ENCODE measurements at places on chromosomes 12 and 14.

DNA sequence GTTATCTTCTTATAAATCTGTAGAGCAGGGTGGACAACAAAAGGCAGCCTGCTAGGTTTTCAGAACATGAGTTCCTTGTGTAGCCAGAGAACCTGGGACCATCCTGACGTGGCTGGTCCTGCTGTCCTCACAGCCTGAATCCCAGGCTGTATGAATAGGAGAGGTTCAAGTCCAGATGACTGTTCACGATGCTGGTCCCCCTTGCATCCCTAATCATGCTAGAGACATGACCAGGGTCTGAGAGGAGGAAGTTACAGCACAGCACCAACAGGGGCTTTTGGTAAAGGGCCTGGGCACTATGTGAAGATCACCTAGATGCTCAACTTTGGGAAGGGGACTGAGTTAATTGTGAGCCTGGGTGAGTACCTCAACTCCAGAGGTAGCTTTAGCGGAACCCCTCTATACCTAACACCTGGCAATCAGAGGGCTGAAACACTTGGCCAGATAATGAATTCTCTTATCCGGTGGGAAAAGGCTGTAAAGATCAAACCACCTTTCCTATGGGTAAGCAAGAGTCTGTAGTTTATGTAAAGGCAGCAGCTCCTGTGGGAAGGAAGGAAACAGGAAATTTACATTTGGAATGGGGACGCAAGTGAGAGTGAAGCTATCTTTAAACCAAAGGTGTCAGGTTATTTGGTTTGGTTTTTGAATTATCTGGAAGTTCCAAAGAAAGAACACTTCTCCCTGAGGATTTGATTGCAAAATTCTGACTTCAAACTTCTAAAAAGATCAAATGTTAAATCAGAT is 112.8 kb downstream of the DAD1 start:
- DNase-seq, result no peak

DNA sequence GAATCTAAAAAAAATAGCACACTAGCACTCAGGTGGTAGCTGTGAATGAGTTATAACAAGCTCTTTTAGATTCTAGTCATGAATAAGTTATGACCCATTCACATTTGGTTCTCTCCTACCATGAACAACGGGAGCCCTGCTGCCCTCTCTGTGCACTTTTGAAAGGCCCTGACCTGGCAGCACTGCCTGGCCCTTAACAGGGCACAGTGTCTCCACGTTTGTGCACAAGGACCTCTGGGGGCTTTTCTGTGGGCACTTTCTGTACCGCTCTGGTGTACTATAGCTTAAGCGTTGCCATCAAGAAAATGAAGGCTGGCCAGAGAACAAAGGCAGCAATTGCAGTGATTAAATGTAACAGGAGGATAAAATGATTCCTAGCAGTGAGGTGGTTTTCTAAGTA is 21.2 kb downstream of the CCDC92 start:
- no peak for DNase-seq

DNA sequence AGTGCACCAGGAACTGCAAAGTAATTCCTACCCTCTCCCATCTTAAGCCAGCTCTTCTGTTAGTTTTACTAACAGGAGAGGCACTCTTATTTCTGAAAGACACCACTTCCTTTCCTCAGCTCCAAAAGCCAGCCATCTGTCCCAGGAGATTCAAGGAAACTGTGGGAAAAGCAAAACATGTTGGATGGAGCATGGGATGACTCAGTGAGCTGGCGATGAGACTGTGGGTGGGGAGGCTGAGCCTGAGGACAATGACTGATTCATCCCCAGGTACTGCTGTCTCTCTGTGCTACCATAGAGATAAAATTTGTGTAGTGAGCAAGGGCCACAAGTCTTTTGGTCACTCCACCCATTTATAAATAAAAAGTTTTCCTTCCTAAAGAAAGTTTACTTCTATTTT is 141.4 kb downstream of the MYRFL start:
- peak; percentile 86 for DNase-seq

DNA sequence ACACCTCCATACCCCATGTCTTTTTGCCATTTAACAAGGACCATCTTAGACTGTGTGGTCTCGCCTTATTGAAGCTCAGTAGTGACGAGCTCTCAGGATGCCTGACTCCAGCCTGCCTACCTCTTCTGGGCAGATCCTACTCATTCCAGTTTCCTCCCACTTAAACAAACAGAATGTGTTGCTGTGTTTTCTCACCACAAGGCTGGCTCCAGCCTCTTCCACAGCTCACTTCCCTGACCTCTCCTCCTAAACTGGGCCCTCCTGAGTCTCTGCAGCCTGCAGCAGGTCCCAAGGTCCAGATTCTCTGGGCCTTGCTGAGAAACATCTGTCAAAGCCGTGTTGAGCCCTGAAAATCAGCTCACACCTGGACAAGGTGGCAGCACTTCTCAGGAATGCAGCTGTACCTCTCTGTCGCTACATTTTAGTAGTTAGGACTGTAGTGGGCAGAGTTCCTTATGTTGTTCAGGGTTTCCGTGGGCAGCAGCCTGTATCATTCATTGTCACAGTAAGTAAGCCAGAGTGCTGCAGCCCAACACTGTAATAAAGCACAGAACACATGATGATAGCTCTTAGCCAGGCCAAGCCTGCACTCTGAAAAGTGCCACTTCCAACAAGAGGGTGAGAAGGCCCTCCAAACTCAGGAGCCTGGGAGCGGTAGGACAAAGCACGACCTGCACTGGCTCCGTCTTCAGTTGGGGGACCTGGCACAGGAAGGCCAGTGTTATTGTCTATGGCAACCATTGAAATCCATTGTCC is 68.5 kb downstream of the NKX2-1 start:
- DNase-seq, result no peak

DNA sequence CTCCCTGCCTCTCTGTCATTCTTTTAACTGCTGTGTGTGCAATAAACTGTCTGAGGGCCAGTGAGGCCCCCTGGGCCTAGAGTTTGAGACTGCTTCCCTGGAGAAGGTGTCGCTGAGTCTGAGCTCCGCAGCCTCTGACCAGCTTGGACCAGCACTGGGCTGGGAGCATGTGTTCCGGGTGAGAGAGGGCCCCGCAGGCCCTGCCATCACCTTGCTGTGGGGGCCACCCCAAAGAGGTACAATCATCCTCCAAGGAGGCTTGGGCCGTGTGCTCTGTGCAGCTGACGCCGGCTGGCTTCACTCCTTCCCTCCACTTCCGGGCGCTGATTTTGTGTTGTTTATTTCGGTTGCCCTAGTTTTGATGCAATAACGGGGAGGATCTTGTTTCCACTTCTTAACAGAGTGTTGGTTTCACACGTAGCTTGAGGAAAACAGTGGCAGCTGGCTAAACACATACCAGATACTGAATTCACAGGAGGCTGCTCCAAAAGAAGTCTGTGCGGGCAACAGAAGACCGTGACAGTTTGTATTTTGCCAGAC is 121.6 kb downstream of the TMEM132C start:
- no peak for DNase-seq

DNA sequence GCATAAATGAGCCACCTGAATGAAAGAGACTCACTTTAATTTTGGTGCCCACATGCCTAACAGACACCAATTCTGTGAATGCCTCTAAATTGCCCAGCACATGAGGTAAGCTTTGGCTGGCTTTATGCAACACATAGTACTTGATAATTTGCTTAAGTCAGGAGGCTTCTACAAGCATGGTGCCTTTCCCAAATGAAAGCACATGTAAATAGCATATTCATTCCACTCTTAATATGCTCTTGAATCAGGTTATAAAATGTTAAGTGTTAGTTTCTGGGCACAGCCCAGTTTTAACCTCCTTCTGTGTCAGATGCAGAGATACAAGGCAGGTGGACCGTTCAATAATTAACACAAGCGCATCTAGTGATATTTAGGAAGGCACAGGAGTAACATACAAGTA is 15.6 kb downstream of the TMCC3 start:
- DNase-seq, result no peak

DNA sequence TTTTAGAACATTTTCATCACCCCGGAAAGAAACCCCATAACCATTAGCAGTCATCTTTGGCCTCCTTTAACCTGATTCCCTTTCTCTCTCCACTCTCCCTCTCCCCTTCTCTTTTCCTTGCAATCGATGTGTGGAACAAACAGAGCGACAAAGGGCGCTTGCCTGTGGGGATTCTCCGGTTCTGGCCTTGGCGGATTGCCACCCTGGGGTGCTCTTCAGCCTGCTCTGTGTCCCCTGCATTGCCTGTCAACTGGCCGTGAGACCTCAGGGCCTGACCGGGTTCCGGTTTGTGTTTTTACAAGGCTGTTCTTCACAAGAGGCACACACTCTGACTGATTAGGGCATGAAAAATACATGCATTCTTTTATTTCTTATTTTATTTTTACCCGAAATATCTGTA is 27.8 kb downstream of the LRTM2 start:
- no peak for DNase-seq

- DNase-seq, result no peak
Measured at GRCh38 chr14:36659010-36659821, 2.4 kb upstream of the PAX9 start.

DNA sequence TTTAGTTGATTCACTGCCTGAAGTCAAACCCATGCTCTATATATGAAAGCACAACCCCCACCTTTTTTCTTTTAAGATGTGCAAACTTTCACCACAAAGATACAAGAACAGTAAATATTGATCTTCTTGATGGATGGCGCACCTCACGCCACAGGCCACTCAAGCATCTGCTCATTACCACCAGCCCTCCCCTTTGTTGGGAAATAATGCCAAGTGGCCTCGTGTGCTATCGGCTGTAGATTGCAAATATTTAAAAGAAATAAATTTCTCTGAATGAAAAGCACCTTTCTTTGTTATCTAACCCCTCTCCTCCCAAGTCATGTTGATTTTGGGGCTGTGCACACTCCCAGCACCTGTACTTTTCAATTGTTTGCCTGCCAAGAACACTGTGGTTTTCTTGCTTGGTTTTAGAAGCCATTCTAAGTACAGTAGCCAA is 122.7 kb downstream of the C12orf42 start:
- no peak for DNase-seq

- DNase-seq, result no peak
Measured at GRCh38 chr12:71075743-71076142, 82.1 kb downstream of the TSPAN8 start.

DNA sequence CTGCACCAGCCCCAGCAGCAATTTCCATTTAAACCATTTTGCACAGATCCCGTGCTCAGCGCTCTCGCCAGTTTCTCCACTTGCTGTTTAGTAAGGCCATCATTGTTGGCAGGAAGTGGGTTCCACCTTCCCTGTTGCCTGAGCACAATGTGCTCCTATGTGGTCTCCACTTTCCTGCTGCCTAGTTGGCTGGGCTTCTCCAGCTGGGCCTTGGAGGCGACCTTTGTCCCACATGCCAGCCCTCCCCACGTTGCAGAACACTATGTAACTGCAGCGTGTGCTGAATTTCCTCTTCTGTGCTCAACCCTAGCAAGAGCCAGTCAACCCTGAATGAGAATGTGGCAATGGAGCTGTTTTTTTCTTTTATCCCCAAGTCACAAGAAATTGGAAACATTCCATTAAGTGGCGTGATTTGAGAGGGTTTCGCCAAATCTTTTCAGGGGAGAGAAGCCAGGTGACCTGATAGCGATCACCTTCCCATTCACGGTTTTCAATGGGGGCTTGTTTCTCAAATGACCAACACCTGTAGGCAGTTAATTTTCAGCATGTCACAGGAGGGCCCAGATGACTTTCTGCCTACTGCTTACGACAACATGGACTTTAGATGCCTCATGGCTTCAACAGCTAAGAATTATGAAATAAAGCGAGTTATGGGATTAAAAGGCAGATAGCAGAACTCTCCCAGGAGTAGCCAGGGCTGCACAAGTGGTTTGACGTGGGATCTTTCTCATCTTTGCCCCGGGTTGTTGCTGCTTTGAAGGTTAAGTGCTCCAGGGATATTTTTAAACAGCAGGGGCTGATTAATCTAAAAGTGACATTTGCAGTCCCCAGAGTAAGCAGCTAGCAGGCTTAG is at the start of gene ACACB:
Gene ACACB, plus strand, starts transcription at position 830 of the 853 bp plus-strand sequence. CDS start 22,819 bp downstream, outside the sequence.
- DNase-seq, result no peak

GRCh38 chr14:97414718-97415098 is 617.5 kb downstream of the VRK1 start:
- no peak for DNase-seq

- no peak for DNase-seq
Measured at GRCh38 chr12:104870797-104871196, 87.3 kb downstream of the SLC41A2 start.

GRCh38 chr14:38391334-38391733 is 135.4 kb upstream of the CLEC14A start:
- no peak for DNase-seq

DNA sequence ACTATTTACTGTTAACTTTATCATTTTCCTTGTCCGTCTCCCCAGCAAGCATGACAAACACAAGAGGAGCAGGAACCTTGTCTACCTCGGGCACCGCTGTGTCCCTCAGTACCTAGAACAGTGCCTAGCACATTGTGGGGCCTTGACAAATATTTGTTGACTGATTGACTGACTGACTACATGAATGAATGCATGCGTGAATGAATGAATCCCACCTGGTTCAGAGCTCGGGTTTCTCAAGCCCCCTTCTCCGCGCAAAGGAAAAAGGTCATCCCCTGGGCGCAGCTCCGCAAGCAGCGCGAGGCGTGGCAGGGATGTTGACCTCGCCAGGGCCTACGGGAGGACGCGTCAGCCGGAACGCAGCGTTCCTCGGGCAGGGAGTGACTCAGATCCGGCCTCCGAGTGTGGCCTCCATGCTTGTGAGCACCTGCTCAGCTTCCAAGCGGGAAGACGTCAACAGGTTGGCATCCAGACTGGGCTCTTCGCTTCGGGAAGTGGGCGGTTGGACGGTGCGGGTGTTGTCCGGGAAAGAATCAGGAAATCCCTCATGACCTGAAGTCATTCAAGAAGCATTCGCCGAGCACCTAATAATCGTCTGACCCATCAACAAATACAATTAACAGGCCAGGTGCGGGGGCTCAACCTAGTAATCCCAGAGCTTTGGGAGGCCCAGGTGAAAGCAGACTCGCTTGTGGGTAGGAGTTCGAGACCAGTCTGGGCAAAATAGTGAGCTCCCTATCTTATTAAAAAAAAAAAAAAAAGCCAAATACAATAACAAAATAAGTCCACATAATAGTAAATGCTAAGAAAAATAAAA is 13.9 kb upstream of the UBC start:
- DNase-seq, result no peak

DNA sequence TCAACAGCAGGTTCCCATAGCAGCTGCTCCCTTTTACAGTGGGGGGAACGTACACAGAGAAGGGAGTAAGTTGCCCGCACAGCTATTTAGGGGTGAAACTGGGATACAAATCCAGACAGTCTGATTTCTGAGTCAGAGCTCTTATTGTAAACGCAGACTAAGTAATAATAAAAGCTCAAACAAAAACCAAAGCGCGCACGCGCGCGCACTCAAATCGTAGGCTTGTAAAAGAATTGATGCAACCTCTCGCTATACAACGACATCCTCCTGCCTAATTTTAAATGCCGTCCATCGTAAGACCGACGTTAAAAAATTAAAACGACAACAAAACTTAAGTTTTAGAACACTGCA is 747 bp upstream of the DACT1 start:
- DNase-seq, result no peak
